ENCODE measurements at places on chromosomes 3 and 15.

DNA sequence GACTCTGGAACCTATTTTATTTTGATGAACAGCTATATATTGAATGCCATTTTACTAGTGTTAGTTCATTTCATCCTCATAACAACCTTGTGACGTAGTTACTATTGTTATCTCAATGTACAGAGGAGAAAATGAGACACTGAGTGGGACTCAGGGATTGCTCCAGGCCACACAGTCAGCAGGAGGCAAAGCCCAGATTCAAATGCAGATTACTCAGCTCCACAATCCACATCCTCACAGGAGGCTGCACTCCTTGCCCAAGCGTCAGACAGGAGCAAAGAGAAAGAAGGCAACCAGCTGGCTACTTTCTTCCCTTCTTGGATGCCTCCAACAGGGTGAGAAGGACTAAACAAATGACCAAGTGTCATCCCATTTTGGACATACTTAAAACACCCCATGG is 92.0 kb upstream of the CCDC54 start:
- DNase-seq: no peak

DNA sequence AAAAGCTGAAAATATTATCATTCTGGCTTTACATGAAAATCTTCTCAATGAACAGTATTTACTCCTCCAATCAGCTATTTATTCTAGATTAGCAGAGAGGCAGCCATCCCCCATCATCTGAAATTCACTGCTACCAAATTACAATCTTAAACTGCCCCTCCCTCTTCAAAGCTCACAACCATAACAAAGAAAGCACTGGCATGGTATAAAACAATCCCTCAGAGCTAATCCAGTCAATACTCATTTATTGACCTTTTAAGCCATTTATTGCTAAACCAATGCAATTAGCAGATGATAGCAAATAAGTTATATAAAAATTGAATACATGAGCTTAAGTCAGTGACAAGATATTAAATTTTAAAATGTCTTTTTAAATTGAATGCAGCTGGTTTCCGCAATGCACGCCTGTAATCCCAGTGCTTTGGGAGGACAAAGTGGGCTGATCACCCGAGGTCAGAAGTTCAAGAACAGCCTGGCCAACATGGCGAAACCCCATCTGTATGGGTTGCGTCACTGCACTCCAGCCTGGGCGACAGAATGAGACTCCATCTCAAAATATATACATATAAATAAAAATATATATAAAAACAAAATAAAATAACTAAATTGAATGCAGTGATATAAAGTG is 12.1 kb downstream of the SLC4A7 start:
- DNase-seq: no peak

DNA sequence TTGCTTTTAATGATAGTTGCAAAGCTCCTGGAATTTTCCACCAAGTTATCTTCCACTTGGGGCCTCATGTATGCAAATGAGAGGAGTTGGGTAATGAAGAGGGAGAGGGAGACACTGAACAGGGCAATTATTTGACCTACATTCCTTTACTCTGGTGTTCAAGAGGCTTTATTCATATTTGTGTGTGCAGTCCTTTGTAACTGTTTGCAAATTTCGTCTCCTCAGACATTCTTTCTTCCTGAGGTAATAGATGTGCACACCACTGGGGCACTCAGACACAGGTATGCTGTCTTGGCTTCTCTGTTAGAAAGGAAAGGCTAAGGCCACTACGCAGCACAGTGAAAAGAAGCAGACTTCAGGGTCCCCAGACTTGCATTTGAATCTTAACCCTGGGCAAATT is 189.7 kb upstream of the IL12A start:
- DNase-seq: no peak

DNA sequence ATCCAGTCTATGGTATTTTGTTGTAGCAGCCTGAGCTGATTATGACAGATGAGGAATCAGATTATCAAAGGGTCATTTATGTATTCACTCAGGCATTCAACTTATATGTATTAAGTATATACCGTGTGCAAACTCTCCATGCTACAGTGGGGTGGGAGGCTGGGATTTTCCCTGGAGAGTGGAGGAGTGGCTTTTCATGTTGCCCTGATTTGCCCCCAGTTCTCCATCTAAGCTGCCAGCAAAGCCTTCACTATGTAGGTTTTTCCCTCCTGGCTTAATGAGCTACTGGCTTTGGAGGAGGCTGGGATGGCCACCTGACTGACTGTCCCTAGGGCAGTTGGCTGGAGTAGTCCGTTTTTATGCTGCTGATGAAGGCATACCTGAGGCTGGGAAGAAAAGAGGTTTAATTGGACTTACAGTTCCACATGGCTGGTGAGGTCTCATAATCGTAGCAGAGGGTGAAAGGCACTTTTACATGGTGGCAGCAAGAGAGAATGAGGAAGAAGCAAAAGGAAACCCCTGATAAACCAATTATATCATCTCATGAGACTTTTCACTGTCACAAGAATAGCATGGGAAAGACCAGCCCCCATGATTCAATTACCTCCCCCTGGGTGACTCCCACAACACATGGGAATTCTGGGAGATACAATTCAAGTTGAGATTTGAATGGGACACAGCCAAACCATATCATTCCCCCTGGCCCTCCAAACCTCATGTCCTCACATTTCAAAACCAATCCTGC is 253.9 kb downstream of the RPLP1 start:
- DNase-seq: no peak

DNA sequence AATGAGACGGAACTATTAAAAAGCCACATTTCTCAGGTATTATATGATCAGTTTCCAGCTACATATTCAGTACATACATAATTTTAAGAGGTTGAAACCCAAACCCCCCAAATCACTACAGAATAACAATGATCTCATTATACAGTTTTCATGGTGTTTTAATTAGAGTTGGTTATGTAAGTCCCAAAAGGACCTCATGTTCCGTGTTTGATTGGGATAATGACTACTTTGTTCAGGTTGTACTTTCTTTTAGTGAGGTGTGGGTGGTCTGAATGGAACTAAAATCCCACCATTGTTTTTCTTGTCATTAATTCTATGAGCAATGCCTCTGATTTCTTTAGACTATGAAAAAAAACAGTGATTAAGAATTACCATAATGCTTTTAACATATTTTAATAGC is 905.6 kb downstream of the NAALADL2 start:
- no peak for DNase-seq

GRCh38 chr3:54882129-54882833 is 45.6 kb downstream of the LRTM1 start:
- DNase-seq: no peak

GRCh38 chr3:14706096-14706495 is 31.2 kb downstream of the C3orf20 start:
- no peak for DNase-seq

DNA sequence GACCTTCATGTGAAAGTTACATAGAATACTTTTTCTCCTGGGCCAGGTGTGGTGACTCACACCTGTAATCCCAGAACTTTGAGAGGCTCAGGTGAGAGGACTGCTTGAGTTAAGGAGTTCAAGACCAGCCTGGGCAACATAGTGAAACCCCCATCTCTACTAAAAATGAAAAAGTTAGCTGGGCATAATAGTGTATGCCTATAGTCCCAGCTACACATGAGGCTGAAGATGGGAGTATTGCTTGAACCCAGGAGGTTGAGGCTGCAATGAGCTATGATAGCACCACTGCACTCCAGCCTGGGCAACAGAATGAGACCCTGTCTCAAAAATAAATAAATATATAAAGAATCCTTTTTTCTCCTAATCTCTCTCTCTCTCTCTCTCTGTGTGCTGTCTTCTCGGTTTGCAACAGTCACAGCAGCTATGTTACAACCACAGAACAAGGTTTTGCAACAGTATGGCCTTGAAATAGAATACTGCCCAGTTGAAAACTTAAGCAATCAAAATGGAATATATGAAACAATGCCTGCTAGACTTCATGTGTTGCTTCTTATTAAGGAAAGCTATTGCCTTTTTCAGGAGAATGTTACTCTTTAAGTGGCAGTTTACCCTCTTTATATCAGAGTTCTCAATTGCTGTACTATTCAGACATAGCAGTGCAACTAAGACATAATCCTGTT is 12.3 kb upstream of the DENND4A start:
- no peak for DNase-seq

- DNase-seq: no peak
Observed at GRCh38 chr3:130916507-130917167, 22.8 kb downstream of the ATP2C1 start.

DNA sequence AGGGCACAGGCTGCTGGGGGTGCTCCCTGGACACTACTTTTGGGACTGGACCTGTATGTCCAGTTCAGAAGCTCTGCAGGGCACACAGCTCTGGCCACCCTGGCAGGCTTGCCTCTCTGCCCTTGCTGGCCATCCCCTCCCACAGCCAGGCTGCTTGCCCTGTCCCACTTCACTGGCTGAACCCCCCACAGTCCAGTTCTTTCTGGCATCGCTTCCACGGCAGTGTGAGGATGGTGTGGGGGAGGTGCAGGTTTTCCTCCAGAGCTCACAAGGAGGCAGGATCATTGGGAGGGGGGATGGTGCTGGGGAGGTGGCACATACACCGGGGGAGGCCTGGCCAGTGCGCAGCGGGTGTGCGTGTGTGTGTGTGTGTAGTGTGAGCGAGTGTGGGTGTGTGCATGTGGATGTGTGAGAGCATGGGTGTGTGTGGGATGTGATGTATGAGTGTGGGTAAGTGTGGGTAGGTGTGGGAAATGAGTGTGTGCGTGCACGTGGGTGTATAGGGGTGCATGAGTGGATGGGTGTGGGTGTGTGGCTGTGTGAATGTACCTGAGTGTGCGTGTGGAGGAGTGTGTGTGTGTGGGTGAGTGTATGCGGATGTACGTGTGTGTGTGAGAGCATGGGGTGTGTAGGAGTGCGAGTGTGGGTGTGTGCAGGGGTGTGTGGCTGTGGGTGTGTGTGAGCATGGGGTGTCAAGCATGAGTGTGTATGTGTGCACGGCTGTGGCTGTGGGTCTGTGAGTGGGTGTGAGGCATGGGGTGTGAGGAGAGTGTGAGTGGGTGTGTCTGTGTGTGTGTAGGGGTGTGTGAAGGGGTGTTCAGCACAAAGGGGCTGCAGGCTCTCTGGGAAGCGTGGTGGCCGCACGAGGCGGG is 155.2 kb downstream of the NSMCE3 start:
- no peak for DNase-seq

- no peak for DNase-seq
Observed at GRCh38 chr3:107986505-107986904, 104.3 kb downstream of the CD47 start.

- DNase-seq: no peak
Observed at GRCh38 chr3:185149591-185149990, 3.3 kb downstream of the C3orf70 start.

DNA sequence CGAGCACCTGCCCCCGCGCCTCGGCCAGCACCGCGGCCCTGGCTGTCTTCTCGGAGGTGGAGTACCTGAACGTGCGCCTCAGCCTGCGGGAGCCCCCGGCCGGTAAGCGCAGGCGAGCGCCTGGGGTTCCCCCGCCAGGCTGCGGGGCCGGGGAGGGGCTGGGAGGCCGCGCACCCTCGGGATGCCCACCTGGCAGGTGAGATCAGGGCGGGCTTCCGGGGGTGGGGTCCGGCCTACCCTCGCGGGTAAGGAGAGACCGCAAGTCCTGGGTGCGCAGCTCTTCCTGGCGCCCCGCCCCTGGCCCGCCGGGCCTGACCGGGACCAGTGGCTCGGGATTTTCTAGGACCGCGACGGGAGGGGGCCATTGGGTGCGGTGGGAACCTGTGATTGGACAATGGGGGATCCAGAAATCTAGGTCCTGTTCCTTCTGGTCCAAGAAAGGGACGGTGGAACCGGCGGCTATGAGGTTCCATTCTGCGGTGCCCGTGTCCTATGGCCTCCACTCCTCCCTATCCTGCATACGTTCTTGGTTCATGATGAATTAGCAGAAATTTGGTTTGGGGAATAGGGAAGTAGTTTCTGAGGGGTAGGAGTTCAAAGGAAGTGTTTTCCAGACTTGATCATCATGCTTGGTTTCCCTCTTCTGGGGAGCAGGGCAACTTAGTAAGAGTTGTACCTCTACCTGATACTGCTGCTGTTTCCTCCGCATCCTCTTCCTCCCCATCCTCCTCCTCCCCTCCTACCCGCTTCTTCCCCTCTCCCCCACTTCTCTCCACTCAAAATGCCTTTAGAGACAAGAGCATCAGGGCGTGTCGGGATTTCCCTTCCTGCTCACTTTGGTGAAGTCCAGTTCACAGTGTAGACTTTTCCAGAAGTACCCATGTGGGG is 808 bp downstream of the ARRDC4 start:
- DNase-seq: peak; percentile 10

DNA sequence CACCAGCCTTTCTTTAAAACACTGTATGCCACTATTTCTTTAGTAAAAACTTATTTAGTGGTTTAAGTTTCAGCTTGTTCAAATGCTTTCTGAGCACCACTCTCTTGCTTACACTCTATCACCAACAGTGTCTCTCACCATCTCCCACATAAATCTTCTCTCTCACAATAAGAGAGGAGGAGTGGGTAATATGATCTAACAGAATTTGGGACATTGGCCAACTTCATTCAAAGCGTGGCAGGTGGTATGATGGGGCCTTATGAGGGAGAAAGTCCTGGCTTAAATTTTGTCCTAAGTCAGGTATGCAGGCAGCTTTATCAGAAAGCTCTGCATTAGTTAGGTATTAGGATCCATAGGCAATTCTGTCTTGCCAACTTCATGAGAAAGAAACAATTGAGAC is 1132.5 kb downstream of the TUSC7 start:
- no peak for DNase-seq

- no peak for DNase-seq
Observed at GRCh38 chr3:31573036-31573779, 40.5 kb downstream of the STT3B start.

DNA sequence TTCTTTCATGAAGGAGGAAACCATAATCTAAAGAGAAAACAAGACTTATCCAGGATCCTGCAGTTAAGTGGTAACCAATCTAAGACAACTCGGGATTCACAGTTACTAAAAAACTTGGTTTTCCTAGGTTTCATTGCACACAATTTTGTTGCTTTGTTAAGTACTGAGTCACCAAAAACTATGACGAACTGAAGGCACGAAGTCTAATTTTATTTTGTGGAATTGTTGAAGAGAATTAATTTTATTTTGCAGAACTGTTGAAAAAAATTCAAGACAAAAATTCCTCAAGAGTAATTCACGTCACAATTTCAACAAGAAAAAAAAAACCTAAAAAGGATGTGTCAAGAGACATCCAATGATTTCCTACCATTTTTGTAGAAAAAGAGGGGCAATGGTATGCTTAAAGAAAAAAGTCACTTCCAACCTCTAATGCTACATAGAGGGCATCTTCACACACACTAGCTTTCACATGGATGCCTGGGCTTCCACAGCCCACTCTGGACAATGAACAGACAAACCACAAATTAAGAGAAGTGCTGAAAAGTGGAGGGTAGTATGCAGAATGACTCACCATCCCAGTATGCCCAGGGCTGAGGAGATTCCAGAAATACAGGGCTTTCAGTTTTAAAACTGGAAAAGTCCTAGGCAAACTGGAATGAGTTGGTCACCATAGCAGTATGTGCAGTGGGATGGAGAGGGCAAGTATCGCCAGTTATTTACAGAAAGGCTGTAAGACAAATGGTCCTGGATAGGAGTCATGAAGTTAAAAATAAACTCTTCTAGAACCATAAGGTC is 29.2 kb downstream of the PLOD2 start:
- DNase-seq: no peak

GRCh38 chr3:36695769-36696137 is 68.6 kb downstream of the DCLK3 start:
- no peak for DNase-seq

- DNase-seq: no peak
Observed at GRCh38 chr3:172174513-172175253, 135.3 kb downstream of the FNDC3B start.

- DNase-seq: no peak
Observed at GRCh38 chr3:197593046-197593380, 37.2 kb upstream of the BDH1 start.

- DNase-seq: no peak
Observed at GRCh38 chr3:112817797-112818196, 28.9 kb downstream of the CD200R1L start.
